Stimulated activated CD8-positive, alpha-beta memory T cell treated with anti-CD3 and anti-CD28 coated beads, Interleukin-15, amount 100 ng/mL, for 24 hours (primary cell): ENCODE measurements at places on chromosomes 4 and X.

GRCh38 chr4:101651778-101652177 is 138.8 kb upstream of the BANK1 start:
- DNase-seq, result no peak

DNA sequence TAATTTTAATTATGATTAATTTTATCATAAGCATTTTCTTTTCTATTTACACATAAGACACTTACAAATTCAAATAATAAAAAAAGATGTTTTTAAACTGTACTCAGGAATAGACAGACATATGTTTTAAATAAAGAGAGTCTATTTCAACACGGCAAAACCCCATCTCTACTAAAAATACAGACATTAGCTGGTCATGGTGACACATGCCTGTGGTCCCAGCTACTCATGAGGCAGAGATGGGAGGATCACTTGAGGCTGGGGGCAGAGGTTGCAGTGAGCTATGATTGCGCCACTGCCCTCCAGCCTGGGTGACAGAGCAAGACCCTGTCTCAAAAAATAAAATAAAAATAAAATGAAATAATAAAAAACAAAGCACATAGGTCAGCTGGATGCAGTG is 14.8 kb downstream of the FAM9B start:
- DNase-seq, result no peak

DNA sequence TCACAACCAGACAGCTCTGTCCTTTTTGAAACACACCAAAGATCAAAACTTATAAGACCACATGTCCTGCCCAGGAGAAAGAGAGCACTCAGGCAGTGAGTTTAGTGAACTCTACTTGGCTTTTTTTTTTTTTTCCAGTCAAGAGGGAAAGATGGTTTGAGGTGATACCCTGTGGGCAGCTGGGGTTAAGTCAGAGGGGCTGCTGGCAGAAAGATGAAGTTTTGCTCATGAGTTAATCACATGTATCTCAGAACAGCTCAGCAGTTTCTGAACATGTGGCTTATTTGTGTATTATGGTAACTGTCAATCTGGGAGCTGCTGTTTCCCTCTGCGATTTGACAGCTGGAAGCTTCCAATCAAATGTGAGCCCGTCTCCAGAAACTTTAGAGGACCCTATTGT is 56.4 kb upstream of the MAP3K15 start:
- DNase-seq, result no peak

GRCh38 chr4:56261027-56261426 is 126.3 kb downstream of the AASDH start:
- DNase-seq, result no peak

- DNase-seq, result no peak
Measured at GRCh38 chrX:124476562-124476961, 130.2 kb downstream of the SH2D1A start.

- no peak for DNase-seq
Measured at GRCh38 chrX:68659786-68660185, 12.3 kb downstream of the STARD8 start.

DNA sequence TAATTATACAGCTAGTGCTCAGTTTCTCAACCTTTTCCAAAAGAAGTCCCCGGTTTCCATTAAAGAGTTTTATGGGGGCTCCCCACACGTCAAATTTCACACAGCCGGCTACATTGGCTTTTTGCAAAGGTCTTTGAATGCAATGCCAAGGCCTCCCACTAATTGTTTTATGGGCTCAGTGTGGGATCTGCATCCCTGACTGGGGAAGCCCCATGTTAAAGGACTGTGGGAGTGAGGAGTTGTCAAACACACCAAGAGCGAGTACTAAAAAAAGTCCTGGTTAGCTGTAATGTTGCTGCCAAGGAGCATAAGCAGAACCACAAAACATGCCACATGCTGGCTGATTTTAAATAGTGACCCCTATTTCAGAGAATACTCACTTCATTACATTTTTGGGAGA is 162.6 kb downstream of the BMPR1B start:
- no peak for DNase-seq

- no peak for DNase-seq
Measured at GRCh38 chr4:89556601-89557305, 249.2 kb upstream of the GPRIN3 start.

DNA sequence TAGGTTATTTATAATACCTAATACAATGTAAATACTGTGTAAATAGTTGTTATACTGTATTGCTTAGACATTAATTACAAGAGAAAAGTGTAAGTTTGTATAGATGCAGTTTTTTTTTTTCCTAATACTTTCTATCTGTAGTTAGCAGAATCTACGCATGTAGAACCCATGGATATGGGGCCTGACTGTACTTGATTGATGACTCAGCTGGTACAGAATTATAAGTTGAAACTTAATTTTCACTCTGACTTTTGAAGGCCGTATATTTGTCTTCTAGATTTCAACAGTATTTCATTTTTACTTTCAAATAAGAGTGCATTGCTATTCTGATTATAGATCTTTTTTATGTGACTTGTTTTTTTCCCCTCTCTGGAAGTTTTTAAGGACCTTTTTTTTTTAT is 30.8 kb upstream of the NDUFC1 start:
- no peak for DNase-seq

DNA sequence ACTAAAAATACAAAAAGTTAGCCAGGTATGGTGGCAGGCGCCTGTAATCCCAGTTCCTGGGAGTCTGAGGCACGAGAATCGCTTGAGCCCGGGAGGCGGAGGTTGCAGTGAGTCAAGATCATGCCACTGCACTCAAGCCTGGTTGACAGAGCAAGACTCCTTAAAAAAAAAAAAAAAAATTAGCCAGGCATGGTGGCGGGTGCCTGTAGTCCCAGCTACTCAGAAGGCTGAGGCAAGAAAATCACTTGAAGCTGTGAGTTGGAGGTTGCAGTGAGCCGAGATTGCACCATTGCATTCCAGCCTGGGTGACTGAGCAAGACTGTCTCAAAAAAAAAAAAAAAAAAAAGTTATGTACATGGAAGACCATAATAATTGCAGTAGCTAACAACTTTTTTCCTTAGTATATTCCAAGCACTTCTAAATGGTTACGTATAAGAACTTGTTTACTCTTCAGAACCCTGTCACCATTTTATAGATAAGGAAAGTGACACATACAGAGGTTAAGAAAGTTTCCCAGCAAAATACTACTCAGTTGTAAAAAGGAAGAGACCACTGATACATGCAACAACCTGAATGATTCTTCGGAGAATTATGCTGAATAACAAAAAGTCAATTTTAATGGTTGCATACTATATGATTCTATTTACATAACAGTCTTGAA is 24.5 kb downstream of the RUFY3 start:
- no peak for DNase-seq

DNA sequence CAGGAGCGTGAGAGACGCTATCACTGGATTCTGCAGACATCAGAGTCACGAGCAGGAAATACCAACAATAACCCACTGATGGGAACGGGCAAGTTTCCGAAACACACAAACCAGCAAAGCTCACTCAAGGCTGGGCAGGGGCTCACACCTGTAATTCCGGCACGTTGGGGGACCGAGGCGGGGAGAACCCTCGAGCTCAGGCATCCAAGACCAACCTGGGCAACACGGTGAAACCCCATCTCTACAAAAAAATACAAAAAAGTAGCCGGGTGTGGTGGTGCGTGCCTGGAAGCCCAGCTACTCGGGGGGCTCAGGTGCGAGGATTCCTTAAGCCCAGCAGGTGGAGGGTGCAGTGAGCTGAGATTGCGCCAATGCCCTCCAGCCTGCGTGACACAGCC is 17.2 kb upstream of the GTPBP6 start:
- DNase-seq, result no peak

DNA sequence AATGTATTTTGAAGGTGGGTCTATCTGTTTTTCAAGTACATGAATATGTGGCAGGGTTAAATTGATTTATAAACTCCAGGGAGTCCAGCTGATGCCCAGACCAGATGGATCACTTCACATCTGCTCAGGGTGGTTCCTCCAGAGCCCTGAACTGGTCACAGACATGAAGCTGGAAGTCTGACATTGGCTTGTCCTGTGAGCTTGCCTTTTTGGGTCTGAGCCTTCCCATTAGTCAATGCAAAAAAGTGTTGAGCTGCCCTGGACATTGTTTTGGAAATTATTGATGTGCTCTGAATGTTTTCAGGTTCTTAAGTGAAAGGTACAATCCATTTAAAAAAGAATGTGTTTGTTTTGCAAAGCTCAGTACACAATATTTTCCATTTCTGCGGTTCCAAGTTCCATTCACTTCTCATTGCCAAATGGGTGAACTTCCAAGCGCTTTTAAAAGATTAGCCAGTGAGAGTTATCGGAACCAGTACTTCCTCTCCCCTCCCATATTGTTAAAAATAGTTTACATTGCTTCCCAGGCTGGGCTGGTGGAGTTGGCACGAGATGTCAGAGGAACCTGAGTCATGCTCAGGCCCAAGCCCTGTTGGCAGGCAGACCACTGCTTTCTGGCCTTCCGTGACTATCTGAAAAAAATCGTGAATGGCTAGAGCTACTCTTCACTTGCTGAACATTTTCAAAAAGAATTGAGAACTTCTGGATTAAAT is 52.1 kb downstream of the PDGFRA start:
- DNase-seq, result no peak

GRCh38 chr4:109368661-109369060 is 65.0 kb upstream of the SEC24B start:
- no peak for DNase-seq

- DNase-seq, result no peak
Measured at GRCh38 chr4:74934016-74934831, 1.3 kb downstream of the PARM1 start.

DNA sequence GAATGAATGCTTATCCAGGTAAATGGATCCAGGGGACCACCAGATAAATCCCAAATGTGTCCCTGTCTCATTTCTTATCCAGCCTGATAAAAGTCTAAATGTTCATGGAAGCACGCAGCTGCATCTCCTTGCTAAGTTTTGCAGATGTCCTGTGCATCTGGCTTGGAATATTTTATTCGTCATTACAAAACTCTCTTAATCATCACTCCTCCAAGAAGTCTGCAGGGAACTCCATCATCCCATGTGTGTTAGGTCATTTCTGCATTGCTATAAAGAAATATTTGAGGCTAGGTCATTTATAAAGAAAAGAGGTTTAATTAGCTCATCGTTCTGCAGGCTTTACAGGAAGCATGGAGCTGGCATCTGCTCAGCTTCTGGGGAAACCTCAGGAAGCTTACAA is 297.2 kb downstream of the HS3ST1 start:
- no peak for DNase-seq
